ENCODE measurements at places on chromosomes 2 and 18.
A peak's percentile ranks its signal among the peaks of the same experiment; 100 is the strongest.

GRCh38 chr2:151999053-151999452 is 99.8 kb downstream of the CACNB4 start:
- peak; percentile 8 for DNase-seq

DNA sequence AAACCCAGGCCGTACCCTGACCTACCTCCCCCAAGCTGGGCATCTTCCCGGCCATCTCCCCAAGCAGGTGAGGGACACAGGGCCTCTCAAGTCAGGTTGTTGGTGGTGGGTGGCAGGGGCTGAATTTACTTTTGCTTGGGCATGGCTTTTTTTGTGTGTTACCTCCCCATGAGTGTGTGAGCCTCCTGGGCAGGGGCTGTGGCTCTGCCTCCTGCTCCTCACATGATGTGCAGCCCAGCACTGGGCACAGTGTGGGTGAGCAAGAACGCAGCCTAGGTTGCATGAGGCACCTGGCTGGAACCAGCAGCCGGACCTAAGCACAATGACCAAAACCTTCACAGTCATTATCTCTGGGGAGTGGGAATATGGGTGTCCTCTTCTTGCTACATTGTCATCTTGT is 22.3 kb downstream of the CELF4 start:
- DNase-seq: no peak

DNA sequence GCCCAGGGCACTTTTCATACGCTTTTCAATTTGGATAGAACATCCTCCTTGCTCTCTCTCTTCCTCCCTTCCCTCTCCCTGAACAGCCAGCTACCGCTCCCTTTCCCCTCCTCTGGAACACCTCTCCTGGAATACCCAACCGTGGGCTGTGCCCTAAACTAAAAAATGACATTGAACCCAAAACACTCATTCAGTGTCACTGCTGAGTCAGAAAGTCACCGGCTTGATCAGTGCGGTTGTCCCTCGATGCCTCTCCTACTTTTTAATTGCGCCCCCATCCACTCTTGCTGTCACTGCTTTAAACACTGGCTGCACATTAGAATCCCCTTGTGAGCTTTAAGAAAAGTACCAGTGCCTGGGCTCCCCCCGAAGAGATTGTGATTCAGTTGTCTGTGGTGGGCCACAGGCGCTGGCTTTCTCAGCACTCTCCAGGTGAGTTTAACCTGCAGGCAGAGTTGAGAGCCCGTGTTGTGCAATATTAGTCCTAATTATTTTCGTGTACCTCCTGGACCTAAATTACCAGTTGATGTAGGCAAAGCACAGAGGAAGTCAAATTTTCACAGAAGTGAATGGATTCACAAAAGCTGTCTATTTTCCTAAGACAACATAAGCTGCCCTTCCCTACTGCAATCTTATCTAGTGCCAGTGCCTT is 302.0 kb downstream of the PRKCE start:
- no peak for DNase-seq

- no peak for DNase-seq
Observed at GRCh38 chr2:3430172-3430571, 50.7 kb downstream of the TRAPPC12 start.

DNA sequence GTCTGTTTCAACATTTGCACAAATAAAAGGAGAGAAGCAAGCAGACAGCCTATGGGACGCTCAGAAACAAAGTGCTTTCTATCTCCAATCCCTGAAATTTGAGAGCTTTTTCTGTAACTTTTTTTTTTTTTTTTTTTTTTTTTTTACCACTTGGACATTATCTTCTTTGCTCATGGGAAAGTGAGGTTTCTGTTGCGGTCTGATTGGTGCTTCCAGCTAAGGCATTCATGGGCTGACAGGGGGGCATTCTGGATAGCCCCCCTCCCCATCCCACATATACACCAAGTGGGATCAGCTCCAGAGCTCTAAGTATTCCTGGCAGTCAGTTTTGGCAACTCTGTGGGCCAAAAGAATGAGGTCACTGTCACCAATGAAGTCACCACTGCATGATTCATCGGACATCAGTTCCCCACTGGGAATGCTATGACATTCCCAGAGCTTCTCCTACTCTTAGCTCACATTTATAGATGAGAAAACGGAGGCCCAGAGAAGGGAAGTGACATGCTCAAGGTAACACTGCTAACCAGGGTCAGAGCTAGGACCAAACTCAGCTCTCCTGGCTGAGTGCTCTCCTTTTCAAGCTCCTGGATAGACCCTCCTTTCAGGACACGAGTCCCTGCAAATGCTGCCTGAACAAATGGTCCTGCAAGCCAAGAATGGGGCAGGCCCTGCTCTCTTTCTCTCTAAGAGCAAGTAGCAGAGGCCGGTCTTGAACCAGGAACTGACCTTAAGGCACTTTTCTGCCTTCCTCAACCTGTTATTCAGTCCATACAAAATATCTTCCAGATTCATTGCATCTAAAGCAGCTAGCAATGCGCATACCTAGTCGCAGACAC is 61.3 kb downstream of the TMEM247 start:
- no peak for DNase-seq

- DNase-seq: no peak
Observed at GRCh38 chr2:160920791-160921303, 239.4 kb upstream of the TANK start.

DNA sequence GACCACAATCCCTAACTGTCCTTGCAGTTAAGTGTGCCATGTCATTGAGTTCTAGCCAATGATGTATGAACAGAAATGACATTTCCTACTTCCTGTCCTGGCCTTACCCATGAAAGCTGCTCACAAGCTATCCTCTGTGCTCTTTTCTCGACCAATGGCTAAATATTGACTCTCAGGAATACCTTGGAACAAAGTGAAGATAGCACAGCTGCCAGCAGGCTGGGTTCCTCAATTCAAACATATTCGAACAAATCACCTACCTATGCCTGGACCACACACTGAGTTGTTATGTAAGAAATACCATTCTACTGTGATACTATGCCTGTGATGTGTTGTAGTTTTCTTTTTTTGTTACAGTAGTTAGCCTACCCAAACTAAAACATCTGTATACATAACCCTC is 65.1 kb downstream of the GAREM1 start:
- no peak for DNase-seq

- DNase-seq: no peak
Observed at GRCh38 chr2:149005471-149006077, 32.9 kb upstream of the LYPD6B start.

DNA sequence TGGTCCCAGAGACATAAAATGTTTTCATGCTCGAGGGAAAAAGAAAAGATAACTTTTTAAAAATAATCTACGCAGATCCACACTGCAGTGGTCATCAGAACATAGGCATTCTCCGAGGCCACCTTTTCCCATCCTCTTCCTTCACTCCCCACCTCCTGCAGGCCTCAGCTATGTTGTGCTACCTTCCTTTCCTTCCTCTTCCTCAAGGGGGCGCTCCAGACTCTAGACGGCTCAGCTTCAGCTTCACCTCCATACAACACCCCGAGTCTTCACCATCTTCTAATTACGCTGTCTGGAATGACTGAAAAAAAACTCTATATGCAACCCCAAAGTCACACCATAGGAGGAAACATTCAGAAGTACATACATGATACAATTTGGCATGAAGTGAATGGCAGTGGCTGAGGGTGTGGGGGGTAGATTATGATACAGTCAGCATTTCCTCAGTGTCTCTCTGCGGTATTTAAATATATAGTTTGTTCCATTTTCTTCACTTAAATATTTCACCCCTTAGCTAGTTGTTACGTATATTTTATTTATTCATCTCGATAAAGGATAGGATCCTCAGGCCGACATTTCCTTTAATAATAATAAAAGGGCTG is 583.6 kb downstream of the IRS1 start:
- DNase-seq: no peak

All from stimulated activated CD8-positive, alpha-beta memory T cell treated with anti-CD3 and anti-CD28 coated beads, Interleukin-2, amount 100 ng/mL, for 1 hour (primary cell).